ENCODE measurements at places on chromosomes 16 and 17. TPM values are rescaled to one million over a fixed set of nuclear protein-coding genes. Genes with fewer than 3 reads are reported as not detected.

The ARHGAP44 gene
- total RNA-seq, result 2.4 TPM

The MT4 gene
- total RNA-seq, result not detected

GRCh38 chr17:27566671-27567562 lies 64.1 kb upstream of the LGALS9 start:
- no peak for DNase-seq
- no peaks in the 10 kb centered on the region for H3K36me3 ChIP-seq
- H3K27me3 ChIP-seq, result no peaks in the 10 kb centered on the region
- H3K4me1 ChIP-seq, result peaks cover 35% of the 10 kb centered on the region
- H3K4me3 ChIP-seq, result no peak overlapping the region

DNA sequence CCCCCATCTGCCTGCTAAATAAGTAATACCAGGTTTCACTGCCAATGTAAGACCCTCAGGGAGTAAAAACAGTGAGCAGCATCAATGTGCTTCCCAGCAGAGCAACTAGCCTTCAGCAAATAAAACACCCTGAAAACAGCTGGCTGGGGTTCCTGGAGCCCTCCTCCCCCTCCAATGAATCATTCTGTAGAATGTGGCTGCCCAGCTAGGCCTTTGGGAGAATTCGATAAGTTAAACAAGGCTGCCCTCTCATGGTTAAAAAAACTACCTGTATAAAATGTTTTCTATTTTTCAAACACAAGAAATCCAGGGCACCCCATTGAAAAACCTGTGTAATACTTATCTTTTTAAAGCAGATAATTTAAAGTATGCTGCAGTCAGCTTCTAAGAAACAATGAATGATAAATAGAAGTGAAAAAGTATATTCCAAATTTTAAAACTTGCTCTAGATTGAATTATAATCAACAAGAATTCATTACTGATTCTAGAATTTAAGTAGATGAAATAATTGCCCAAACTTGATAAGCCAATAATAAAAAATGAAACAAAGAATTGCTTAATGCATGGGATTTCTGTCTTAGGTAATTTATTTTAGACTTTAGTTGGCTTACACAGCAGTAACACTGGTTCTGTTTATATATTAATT lies 9.4 kb upstream of the TOM1L1 start:
- H3K27me3 ChIP-seq, result no peaks in the 10 kb centered on the region
- H3K4me3 ChIP-seq, result no peak overlapping the region
- H3K27ac ChIP-seq, result no peak overlapping the region
- H3K4me1 ChIP-seq, result no peaks in the 10 kb centered on the region
- DNase-seq, result no peak
- no peaks in the 10 kb centered on the region for H3K36me3 ChIP-seq

The PRR35 gene
- not detected for total RNA-seq

GRCh38 chr17:35693662-35694061 lies 37.8 kb upstream of the RASL10B start:
- no peaks in the 10 kb centered on the region for H3K27me3 ChIP-seq
- no peak overlapping the region for H3K4me3 ChIP-seq
- no peaks in the 10 kb centered on the region for H3K36me3 ChIP-seq
- H3K27ac ChIP-seq, result no peak overlapping the region

- no peak overlapping the region for H3K4me3 ChIP-seq
- no peaks in the 10 kb centered on the region for H3K27me3 ChIP-seq
- peak overlapping the region; percentile 52 for H3K27ac ChIP-seq
- H3K36me3 ChIP-seq, result no peaks in the 10 kb centered on the region
These were observed 155.7 kb downstream of the SOCS1 start for GRCh38 chr16:11100239-11100750.

The SOX8 gene
- 64.3 TPM for total RNA-seq

DNA sequence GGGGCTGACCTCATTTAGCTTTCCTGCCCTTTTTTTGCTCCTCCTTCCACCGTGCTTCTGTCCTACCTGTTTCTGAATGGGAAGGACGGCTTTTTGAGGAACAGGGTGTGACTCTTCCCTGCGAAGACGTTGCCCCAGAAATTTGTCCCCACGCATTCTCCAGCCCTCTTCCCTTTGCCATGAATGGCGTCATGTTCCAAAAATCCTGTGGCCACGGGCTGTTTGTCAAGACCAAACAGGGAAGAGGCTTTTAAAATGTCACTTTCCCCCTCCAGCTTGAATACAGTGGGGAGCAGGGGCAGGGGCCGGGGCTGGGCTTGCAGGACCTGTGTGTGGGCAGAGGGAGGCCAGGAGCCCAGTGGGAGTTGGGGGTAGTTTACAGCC lies 13.9 kb downstream of the MPRIP start:
- no peaks in the 10 kb centered on the region for H3K27me3 ChIP-seq
- no peak overlapping the region for H3K4me3 ChIP-seq
- H3K4me1 ChIP-seq, result peaks cover 56% of the 10 kb centered on the region

DNA sequence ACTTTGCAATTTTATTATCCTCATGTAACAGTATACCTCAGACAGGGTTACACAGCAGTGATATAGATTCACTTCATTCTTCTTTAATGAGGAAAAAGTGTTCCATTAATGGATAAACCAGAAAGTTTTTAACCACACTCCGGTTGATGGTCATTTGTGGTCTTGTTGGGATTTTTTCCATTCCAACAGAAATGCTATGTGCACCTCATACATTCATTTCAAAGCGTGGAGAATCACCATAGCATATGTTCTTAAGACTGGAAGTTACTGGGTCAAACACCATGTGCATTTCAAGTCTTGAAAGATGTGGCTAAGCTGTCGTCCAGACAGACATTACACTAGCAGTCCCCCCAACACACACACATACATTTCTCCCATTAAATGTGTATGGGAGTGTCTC lies 245.8 kb upstream of the CDH5 start:
- no peaks in the 10 kb centered on the region for H3K36me3 ChIP-seq
- no peaks in the 10 kb centered on the region for H3K4me1 ChIP-seq
- no peaks in the 10 kb centered on the region for H3K27me3 ChIP-seq
- DNase-seq, result no peak

The CDRT15 gene
- not detected for total RNA-seq
